ENCODE measurements at places on chromosomes 1 and 21. TPM values are rescaled to one million over a fixed set of nuclear protein-coding genes. Genes with fewer than 3 reads are reported as not detected.

GRCh38 chr1:232590744-232591082, 39.2 kb downstream of the SIPA1L2 start:
- no peak for DNase-seq

- no peak for DNase-seq
Measured at GRCh38 chr1:218705911-218706893, 361.1 kb downstream of the TGFB2 start.

- DNase-seq, result no peak
Measured at GRCh38 chr1:65395887-65396612, 24.4 kb upstream of the LEPR start.

Gene FYB2
- total RNA-seq, result 3.4 TPM

DNA sequence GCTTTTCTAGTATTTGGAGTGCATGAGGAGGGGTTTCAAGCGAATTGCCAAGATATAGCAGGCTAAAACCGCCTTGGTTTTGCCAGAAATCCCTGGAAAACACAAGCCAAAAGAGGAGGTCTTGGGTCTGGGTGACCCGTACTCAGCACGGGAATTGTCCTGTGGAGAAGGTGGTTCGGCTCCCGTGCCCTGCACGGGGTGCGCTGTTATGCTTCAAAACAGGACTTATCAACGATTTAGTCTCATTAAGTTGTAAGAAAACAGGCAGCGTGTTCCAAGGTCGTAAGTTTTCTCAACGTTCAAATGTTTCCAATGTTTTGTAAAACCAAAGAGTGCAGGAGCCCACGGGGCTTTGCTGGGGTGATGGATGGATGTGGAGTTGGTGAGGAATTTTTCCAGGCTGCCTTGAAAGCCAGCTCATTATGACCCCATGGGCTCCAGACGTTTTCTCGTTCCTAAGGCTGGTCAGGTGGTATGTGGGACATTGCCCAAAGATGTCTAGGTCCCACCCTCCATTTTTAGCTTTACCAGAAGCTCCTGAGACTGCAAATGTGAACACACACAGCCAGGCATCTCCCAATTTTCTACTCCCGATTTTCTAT, 75.4 kb upstream of the CLDN14 start:
- no peak for DNase-seq

GRCh38 chr1:161359291-161359690, 8.4 kb downstream of the CFAP126 start:
- DNase-seq, result no peak

DNA sequence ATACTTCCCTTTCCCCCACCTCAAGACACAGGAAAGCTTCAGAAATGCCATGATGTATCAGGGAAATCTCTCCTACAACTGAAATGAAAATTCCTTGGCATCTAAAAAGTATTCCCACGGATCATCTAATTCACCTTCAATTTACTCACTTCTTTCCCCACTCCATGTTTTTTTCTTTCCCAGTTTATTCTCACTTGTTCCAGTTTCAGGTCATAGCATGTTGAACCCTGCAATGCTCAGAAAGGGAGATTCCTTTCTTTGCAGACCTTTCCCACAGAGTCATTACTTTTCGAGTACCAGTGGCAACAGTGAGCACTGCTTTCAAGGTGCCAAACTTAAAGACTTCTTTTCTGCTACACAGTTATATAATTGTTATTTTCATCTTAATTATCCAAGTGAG, 305.0 kb downstream of the VAV3 start:
- no peak for DNase-seq

Gene HTR6
- total RNA-seq, result not detected
